Breast epithelium (tissue), 4 donors: ENCODE measurements at places on chromosomes 5 and 9. TPM values are rescaled to one million over a fixed set of nuclear protein-coding genes. Genes with fewer than 3 reads are reported as not detected.
A peak's percentile ranks its signal among the peaks of the same experiment; 100 is the strongest.

The NDUFAF2 gene
- 19.8 TPM for total RNA-seq

The PCDHGA3 gene
- total RNA-seq, result 5.0 TPM

DNA sequence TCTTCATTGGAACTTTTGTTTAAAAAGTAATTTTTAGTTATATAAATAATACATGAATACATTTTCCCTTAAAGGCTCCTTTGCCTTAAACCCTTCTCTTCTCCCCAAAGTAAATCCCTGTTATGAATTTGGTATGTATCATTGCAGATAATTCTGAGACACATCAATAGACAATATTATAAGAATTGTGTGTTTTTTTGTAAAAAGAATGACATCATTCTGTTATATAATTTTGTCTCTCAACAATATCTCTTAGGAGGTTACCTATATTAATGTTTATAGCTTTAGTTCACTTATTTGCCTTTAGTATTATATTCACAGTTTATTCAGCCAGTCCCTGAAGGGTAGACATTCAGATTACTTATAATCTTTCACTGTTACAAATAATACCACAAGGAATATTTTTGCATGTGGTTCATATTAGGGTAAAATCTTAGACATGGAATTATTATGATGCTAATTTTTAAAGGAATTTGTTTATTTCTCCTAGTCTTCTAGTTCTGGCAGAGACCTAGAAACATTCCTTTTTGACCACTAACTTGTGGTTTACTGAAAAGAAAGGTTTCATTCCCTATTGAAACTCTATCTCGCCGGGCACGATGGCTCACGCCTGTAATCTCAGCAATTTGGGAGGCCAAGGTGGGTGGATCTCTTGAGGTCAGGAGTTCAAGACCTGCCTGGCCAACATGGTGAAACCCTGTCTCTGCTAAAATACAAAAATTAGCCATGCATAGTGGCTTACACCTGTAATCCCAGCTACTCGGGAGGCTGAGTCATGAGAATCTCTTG lies 105.6 kb downstream of the KCTD16 start:
- H3K27me3 ChIP-seq, result no peaks in the 10 kb centered on the region
- no peaks in the 10 kb centered on the region for H3K36me3 ChIP-seq
- H3K4me1 ChIP-seq, result no peaks in the 10 kb centered on the region
- H3K27ac ChIP-seq, result no peak overlapping the region

GRCh38 chr5:94329115-94329514 lies 289.3 kb downstream of the KIAA0825 start:
- no peaks in the 10 kb centered on the region for H3K36me3 ChIP-seq
- H3K4me3 ChIP-seq, result no peak overlapping the region

DNA sequence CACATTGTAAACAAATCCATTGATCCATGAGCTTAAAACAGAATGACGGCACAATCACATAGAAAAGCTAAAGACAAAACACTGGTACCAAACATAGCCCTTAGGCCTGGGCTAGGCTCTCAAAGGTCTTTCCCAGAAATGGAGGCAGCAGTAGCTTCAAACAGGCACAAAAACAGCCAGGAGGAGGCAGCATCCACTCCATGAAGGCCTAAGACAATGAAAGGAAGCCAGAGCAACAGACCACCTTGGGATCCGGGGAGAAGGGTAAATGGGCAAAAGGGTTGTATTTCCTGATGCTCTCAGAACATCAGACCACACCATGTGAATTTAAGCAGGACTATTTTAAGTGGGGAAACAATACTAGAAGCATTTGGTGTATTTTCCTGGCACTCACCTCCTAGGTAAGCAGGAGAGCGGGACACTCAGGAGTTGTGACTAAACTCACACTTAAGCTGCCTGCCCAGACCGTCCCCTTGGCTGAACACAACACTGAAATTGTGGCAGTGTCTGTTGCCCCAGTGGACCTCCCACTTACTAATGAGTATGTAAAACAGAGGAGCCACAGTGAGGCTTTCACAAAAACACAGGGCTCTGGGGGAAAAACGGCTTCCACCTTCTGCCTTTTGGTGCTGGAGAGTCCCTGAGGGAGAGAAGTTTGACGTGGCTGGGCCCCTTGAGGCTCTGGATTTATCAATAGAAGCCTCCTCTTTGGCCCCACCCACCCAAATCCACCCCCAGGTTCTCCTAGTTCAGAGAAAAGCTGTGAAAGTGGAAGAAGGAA lies 11.9 kb downstream of the GNPDA1 start:
- H3K4me1 ChIP-seq, result no peaks in the 10 kb centered on the region
- DNase-seq, result no peak
- no peak overlapping the region for H3K4me3 ChIP-seq
- no peaks in the 10 kb centered on the region for H3K27me3 ChIP-seq
- no peak overlapping the region for H3K27ac ChIP-seq

DNA sequence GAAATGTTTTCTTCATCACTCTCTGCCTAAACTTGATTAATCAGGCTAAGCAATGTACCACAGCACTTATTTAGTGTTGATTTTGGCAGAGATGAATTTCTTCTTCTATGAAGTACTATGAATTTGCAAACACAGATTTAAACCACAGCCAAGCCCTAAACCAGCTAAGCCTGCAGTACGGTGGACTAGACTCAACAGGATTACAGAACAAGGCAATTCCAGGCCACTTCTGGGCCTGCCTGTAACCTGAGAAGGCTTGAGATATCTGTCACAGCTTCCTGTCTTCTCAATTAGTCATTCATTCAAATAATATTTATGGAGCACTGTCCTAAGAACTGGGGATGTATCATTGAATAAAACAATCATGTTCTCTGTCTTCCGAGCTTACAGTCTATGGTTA lies 32.4 kb upstream of the CAST start:
- no peaks in the 10 kb centered on the region for H3K36me3 ChIP-seq
- no peaks in the 10 kb centered on the region for H3K4me1 ChIP-seq
- H3K4me3 ChIP-seq, result no peak overlapping the region
- H3K27me3 ChIP-seq, result no peaks in the 10 kb centered on the region
- DNase-seq, result peak; percentile 66

DNA sequence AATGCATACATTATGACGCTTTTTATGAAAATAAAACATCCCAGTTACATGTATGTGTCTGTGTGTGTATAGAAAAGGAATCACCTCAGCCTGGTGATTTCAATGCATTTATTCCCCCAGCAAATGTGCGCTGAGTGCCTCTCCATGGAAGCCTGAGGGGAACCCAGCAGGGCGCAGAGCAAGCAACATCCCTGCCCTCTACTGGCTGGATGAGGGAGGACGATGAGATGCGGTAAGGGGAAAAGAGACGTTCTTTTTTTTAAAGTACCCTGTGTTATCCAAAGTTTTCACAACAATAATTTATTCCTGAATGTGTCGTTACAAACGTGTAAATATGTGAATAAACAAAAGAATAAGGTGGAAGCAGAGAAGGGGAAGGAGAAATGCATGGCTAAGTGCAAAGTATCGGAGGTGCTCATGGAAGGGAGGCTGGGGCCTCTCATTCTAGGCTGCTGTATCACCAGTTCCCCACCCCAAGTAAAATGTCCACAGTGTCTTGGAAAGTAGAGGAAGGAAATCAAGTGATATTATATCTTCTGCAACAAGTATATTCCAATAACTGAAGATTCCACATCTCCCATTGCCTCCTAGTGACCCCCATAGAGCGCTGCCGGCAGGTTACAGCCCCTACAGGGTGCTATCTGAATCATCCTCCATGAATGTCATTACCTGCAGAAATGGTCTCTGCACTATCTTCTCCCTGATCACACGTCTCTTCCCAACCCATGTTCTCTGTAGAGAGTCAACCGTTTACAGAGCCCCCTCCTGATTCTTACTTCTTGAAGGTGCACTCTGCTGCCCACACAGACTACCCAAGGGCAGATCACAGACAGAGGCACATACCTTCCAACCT lies 13.0 kb upstream of the ABLIM3 start:
- DNase-seq, result no peak
- H3K27ac ChIP-seq, result no peak overlapping the region
- no peak overlapping the region for H3K4me3 ChIP-seq

The TAF1L gene
- total RNA-seq, result not detected

The CCDC112 gene
- total RNA-seq, result 11.1 TPM

The SCGB3A2 gene
- total RNA-seq, result not detected

GRCh38 chr5:103174147-103174546 lies 54.0 kb downstream of the PPIP5K2 start:
- H3K27ac ChIP-seq, result no peak overlapping the region
- H3K36me3 ChIP-seq, result peaks cover 5% of the 10 kb centered on the region
- no peak overlapping the region for H3K4me3 ChIP-seq
- H3K4me1 ChIP-seq, result no peaks in the 10 kb centered on the region

The MYO10 gene
- 8.6 TPM for total RNA-seq

- DNase-seq, result no peak
- no peak overlapping the region for H3K27ac ChIP-seq
- H3K4me3 ChIP-seq, result no peak overlapping the region
- no peaks in the 10 kb centered on the region for H3K27me3 ChIP-seq
- H3K4me1 ChIP-seq, result no peaks in the 10 kb centered on the region
These were observed 12.2 kb upstream of the CARD19 start for GRCh38 chr9:93083592-93084470.

GRCh38 chr5:107532169-107532878 lies 138.4 kb downstream of the EFNA5 start:
- DNase-seq, result no peak
- no peak overlapping the region for H3K4me3 ChIP-seq
- no peaks in the 10 kb centered on the region for H3K27me3 ChIP-seq
- no peak overlapping the region for H3K27ac ChIP-seq

- no peaks in the 10 kb centered on the region for H3K4me1 ChIP-seq
- no peaks in the 10 kb centered on the region for H3K27me3 ChIP-seq
- H3K27ac ChIP-seq, result peak overlapping the region; percentile 97
- DNase-seq, result no peak
These were observed 754 bp downstream of the ZFR start for GRCh38 chr5:32443541-32444430.

The SLC45A2 gene
- total RNA-seq, result not detected

The PDE8B gene
- 8.6 TPM for total RNA-seq

The SLC25A46 gene
- total RNA-seq, result 46.2 TPM

- H3K27me3 ChIP-seq, result no peaks in the 10 kb centered on the region
- no peak overlapping the region for H3K4me3 ChIP-seq
- no peaks in the 10 kb centered on the region for H3K4me1 ChIP-seq
- no peak for DNase-seq
- H3K36me3 ChIP-seq, result no peaks in the 10 kb centered on the region
These were observed 444.2 kb upstream of the CYLC2 start for GRCh38 chr9:102550886-102551285.

The PCDHA4 gene
- 0.64 TPM for total RNA-seq

- DNase-seq, result no peak
- no peaks in the 10 kb centered on the region for H3K36me3 ChIP-seq
- H3K27me3 ChIP-seq, result no peaks in the 10 kb centered on the region
- H3K27ac ChIP-seq, result no peak overlapping the region
- no peaks in the 10 kb centered on the region for H3K4me1 ChIP-seq
These were observed 236.7 kb upstream of the CCNH start for GRCh38 chr5:87649455-87649854.

DNA sequence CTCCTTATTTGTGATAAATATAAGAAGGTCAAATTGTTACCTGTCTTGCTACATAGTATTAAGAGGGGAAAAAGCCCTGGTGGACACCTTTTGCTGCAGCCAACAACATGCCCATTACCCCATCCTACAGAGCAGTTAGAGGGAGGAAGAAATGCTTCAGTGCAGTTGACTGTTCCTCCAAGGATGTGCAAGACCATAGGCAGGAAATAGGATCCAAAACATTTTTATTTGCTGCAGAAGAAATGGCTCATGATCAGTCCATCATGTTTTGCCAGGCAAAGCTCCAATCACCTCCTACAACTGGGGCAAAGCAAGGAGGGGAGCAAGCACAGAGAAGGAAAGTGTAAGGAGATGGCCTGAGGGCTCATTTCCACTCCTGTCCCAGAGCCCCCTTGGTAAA lies 399.1 kb upstream of the PIK3R1 start:
- H3K4me3 ChIP-seq, result no peak overlapping the region
- H3K27me3 ChIP-seq, result no peaks in the 10 kb centered on the region
- no peak for DNase-seq

DNA sequence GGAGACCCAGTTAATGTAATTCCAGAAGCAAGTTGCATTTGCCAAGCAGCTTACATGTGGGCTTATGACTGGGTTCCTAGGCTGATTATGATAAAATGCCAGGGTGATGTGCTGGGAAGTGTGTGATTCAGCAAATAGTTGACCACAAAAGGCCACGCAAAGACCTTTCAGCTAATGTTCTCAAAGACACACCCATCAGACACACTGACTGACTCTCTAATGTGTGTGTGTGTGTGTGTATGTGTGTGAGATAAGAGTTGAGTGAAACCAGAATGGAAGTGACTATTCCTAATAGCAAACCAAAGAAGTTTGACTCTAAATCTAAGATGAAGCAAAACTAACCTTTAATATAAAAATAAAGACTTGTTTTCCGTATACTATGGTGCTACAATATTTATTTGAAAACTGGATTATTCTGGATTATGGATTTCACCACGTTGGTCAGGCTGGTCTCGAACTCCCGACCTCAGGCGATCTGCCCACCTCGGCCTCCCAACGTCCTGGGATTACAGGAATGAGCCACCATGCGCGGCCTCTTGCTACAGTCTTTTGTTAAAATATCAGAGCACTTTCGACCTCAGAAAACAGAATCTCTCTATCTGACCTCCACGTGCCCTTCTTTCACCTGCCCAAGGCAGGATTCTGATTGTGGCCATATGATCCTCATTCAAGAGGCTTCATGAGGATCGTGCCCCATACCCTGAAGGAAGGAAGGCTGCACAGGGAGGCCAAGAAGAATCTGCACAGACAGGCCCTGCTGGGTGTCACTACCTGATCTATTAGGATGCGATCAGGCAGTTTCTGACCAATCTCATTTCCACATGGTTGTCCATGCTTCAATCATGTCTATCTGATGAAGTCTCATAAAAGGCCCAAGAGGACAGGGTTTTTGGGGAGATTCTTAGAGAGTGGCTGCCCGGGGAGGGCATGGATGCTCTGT lies 75.6 kb downstream of the USP20 start:
- no peak overlapping the region for H3K27ac ChIP-seq
- no peaks in the 10 kb centered on the region for H3K27me3 ChIP-seq
- no peaks in the 10 kb centered on the region for H3K4me1 ChIP-seq
- no peak overlapping the region for H3K4me3 ChIP-seq
- DNase-seq, result no peak
- H3K36me3 ChIP-seq, result no peaks in the 10 kb centered on the region

- H3K36me3 ChIP-seq, result no peaks in the 10 kb centered on the region
- DNase-seq, result no peak
- H3K27me3 ChIP-seq, result no peaks in the 10 kb centered on the region
- H3K4me1 ChIP-seq, result no peaks in the 10 kb centered on the region
- no peak overlapping the region for H3K4me3 ChIP-seq
These were observed 20.5 kb downstream of the MAST4 start for GRCh38 chr5:66616520-66617225.

DNA sequence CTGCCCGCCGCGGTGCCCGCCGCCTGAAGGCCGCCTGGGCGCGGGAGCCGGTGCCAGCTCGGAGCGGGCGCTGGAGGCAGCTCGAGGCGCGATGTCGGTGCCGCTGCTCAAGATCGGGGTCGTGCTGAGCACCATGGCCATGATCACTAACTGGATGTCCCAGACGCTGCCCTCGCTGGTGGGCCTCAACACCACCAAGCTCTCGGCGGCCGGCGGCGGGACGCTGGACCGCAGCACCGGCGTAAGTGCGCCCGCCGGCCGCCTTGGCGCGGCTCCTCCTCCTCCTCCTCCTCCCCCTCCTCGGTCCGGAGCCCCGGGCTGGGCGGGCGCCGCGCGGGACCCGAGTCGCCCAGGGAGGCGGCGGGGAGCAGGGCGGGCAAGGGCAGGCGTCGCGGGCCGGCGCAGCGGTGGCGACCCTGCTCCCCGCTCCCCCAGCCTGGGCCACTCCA lies 455 bp downstream of the OLFM1 start:
- H3K36me3 ChIP-seq, result no peaks in the 10 kb centered on the region
- H3K4me3 ChIP-seq, result peak overlapping the region; percentile 41
- H3K4me1 ChIP-seq, result peaks cover 11% of the 10 kb centered on the region

The ADAMTS13 gene
- 0.88 TPM for total RNA-seq
